NCI-H82 (cell line): ENCODE measurements at places on chromosomes 12 and 14.
A peak's percentile ranks its signal among the peaks of the same experiment; 100 is the strongest.

- no peak for DNase-seq
These were observed 30.2 kb upstream of the SRGAP1 start for GRCh38 chr12:63814146-63814772.

GRCh38 chr12:32365473-32366064, 33.8 kb upstream of the FGD4 start:
- DNase-seq, result peak; percentile 82

DNA sequence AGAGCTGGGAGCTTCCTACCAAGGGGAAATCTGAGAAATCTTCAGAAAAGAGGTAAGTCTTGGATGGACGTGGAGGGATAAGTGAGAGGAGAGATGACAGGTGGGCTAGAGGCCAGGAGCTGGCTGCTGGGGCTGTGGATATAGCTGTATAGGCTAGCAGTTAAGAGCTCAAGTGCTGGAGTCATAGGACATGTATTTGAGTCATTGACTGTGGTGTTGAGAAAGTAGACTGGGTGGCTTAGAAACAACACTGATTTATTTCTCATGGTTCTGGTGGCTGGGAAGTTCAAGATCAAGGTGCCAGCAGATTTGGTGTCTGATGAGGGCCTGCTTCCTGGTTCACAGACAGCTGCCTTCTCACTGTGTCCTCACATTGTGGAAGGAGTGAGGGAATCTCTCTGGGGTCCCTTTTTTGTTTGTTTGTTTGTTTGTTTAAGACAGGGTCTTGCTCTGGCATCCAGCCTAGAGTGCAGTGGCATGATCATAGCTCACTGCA, 151.1 kb upstream of the FUT8 start:
- DNase-seq, result peak; percentile 69

DNA sequence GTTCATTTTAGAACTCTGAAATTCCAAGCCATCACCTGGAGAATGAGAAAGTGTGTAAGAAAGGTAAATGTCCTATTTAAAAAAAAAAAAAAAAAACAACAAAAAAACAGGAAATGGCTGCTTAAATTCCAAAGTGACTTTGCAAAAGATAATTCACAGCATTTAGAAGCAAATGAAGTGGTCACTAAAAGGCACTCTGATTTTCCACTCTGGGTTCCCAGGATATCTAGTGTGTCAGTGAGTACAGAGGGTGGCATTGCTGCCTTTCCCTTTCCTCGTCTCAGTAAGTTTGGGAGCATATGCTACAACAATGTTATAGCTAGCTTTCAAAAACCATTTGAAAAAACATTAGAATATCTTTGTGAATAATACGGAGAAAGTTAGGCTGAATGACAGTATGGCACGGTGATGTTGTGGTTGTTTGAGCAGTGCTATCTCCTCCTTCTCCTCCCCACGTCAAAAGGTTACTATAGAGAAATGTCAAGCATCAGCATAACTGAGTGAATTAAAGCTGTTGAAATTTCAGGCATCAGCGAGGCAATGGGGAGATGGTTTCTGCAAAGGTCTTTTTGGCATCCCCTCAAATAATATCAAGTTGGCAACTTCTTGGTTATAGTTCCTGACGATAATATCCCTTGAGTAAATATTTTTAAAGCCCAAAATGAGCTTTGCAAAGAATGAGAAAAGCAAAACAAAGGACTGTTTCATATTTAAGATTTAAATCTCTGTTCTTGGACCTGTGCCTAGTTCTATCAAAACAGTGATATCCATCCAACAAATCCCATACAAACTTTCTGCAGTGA, 164.5 kb upstream of the E2F7 start:
- no peak for DNase-seq

- DNase-seq, result no peak
These were observed 85.3 kb downstream of the RFLNA start for GRCh38 chr12:124379938-124380754.

DNA sequence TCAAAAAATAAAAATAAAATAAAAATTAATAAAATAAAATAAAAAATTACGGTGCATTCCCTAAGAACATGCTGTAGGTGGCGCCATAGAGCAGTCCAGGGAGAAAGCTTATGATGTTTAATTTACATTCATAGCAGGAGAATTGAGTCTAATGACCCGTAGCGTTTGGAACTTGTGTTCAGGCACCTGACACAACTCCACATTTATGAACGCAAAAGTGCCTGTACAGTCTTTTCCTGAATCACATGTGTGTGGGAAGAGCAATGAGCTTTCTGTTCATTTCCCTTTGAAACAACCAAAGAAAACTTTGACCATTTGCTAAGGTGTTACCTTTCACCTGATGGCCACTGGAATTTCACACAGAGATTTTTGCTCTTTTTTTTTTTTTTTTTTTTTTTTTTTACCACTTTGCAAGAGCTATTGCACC, 60.6 kb upstream of the KCNA1 start:
- DNase-seq, result peak; percentile 60

GRCh38 chr12:62123721-62124203, 136.4 kb upstream of the USP15 start:
- peak; percentile 62 for DNase-seq

DNA sequence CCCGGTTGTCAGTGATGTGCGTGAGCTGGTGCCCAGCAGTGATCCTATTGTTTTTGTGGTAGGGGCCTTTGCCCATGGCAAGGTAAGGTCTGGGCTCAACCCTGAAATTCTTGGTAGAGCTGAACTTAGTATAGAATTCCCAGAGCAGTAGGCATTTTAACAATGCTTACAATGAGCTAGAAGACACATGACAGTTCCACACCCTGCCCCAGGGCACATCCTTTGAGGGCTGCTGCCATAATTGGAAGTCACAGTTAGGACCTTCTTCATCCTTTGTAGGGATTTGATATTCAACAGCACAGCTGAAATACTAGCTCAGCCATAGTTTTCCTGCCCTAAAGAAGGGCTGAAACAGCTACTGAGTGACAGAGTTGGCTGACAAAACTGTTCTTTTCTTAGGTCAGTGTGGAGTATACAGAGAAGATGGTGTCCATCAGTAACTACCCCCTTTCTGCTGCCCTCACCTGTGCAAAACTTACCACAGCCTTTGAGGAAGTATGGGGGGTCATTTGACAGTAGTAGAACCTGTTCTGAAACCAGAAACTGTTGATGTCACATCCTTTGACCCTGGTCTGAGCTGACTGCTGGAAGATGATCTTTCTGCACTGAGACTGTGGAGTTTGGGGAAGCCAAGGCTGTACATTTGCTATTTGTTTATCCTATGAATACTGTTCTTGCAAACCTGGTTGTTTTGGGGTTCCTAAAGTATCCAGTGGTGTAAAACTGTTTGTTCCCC, 4.8 kb downstream of the EMG1 start:
- DNase-seq, result no peak

- DNase-seq, result no peak
These were observed 716.7 kb upstream of the TMEM132C start for GRCh38 chr12:127550271-127550670.

- no peak for DNase-seq
These were observed 7.7 kb upstream of the DCP1B start for GRCh38 chr12:2011643-2012607.

GRCh38 chr12:1606021-1606622, 11.7 kb upstream of the FBXL14 start:
- peak; percentile 55 for DNase-seq

- no peak for DNase-seq
These were observed 179.4 kb downstream of the PHLDA1 start for GRCh38 chr12:75852143-75852542.

- no peak for DNase-seq
These were observed 20.1 kb downstream of the PIWIL1 start for GRCh38 chr12:130357729-130358330.

- peak; percentile 86 for DNase-seq
These were observed 1.4 kb downstream of the LRTM2 start for GRCh38 chr12:1821805-1822204.

DNA sequence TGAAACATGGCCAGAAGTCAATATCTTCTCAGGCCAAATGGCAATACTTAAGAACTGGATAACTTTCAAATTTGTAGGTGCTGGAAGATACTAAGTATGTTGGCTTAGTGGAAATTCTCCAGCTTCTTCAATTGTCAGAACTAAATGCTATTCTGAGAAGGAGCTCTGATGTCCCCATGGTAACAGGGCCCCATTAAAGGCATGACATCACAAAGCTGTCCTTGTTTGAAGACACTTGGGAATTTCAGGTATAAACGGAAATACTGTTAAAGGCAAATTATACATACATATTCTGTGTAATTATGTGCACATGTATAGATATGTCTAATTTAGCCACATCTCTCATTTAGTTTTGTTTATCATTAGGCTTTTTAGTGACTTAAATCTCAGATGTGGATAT, 210.0 kb upstream of the SEL1L start:
- no peak for DNase-seq

DNA sequence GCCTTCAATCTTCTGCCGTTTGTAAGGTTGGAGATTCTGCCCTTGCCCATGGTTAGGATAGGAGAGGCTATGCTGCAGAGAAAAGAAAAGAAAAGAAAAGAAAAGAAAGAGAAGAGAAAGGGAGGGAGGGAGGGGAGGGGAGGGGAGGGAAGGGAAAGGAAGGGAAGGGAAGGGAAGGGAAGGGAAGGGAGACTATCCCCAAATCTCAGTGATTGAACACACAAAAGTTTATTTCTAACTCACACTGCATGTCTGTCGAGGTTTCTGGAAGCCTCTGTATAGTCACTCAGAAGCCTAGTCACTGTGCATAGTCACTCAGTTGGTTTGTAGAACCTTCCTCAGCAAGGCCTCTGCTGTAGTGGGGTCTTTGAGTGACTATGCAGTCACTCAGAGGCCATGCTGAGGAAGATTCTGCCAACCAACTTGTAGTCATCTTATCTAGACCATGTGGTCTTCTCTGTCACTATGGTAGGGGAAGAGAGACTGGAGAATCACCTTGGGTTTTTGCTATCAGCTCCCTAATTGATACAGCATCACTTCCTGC, 52.3 kb upstream of the ABCC9 start:
- no peak for DNase-seq

DNA sequence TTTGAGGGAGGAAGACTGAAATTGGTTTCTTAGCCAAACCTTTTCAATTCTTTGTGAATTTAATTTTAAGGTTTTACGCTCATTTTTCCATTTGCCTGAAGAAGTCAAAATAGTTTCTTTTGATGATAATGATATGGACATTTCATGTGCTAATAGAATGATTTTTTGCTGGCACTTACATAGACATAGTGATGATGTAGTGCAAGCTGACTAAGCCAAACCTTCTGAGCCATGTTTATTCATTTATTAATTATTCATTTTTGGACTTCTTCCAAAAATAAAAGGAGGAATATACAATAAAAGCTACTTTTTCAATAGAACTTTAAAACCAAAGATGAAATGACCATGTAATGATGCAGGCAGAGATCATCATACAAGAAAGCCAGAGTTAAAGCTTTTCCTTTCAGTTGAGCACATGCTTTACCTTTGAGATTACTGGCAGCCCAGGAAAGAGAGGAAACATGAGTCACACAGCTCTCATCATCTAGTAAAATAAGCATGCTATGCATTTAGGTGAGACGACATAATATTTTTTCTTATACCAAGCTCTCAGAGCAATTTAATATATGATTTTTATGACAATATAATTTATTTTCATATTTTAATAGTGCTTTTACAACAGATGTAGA, 24.8 kb downstream of the KCNA1 start:
- no peak for DNase-seq

- no peak for DNase-seq
These were observed 18.5 kb upstream of the TBPL2 start for GRCh38 chr14:55458800-55459515.
